ENCODE measurements at places on chromosomes 7 and 10.

DNA sequence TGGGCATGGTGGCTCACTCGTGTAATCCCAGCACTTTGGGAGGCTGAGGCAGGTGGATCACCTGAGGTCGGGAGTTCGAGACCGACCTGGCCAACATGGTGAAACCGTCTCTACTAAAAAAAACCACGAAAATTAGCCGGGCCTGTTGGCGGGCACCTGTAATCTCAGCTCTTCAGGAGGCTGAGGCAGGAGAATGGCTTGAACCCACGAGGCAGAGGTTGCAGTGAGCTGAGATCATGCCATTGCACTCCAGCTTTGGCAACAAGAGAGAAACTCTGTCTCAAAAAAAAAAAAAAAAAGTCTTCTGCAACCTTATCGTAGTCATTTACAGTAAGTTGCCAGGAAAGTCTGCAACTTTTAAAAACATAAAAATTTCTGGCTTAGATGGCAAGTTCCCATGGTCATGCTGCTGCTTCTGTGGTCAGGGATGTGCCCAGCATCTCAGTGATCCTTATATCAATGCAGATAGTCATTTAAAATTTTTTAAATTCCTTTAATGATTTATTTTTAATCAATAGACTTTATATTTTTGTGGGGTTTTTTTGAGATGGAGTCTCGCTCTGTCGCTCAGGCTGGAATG is 15.6 kb downstream of the SUFU start:
- no peak for DNase-seq

DNA sequence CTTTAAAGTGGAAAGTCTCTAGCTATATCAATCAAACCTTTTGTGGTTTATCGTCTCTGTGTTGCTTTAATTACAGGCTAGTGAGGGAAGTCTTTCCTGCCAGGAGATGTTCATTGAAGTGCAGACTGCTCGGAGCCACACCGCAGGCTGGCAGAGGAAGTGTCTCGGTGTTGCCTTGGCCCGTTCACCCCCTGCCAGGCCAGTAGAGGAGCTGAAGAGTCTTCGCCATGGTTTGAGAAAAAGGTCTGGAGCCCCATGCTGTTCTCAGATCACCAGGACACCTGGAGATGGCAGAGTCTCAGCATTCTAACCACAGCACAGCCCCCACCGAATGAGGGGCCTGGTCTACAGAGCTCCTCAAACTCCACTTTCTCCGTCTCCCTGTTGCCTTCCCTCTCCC is 275.9 kb upstream of the PLPP4 start:
- DNase-seq: no peak

DNA sequence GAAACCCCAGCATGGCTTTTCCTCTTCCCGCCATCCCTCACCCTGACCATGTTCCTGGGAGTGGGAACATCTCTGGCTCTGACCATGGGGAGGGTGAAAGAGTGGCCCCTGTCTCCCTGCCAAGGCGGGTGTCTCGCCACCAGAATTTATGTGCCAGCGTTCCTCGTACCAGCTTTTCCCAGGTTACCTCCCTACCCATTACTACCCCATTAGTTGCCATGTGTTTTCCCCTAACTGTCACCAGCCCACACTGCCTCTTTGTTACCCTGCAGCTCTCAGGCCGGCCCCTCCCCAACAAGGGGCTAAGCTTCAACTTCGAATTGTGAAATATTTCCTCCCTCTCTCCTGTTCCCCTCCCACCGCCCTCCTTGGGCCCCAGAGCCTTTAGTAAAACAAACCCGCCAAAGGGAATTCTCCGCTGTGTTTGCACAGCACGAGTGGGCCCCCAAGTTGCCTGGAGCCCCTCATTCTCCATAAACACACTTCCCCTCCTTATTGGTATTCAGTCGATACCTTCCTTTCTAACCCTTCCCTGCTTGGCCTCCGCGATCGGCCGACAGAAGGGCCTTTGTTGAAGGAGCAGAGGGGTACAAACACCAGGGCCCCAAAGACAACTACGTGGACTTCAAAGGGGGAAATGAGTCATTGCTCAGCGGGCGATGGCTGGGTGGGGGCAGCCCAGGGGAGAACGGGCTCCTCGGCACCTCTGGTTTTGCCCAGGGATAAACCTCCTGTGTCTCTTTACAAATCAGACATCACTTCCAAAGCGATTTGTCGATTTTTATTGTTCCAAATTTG is 45.5 kb downstream of the SLIT1 start:
- no peak for DNase-seq

- no peak for DNase-seq
These were observed 63.5 kb upstream of the ZMIZ1 start for GRCh38 chr10:79005126-79005810.

GRCh38 chr10:48555310-48556042 is 49.4 kb downstream of the ARHGAP22 start:
- no peak for DNase-seq

DNA sequence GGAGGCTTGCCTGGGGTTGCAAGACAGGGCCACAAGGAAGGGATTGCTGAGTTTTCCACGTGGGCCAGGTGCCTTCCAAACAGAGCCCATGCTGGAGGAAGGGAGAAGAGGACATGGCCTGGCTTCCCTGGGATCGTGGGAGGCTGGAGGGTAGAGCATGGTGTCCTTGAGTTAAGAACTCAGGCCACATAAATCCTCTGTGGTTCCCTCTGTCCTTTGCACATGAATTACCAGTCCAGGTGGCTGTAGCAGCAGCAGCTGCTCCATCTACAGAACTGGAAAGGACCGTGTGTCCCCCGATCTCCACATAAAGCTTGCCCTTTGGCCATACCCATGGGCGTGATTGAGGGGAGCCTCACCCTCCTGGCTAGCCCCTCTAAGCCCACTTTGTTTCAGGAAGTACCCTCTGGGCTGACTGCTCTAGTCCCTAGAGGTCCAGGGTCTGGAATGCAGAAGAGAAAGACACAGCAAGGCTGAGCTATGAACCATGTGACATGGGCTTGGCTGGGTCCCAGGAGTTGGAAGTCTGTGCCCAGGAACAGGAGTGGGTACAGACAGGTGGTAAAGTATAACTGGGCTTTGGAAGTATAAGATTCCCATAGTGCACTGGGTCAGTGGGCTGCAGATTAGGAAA is 84.9 kb downstream of the C10orf105 start:
- peak; percentile 68 for DNase-seq

GRCh38 chr10:75191821-75192568 is 18.6 kb upstream of the VDAC2 start:
- DNase-seq: peak; percentile 52

DNA sequence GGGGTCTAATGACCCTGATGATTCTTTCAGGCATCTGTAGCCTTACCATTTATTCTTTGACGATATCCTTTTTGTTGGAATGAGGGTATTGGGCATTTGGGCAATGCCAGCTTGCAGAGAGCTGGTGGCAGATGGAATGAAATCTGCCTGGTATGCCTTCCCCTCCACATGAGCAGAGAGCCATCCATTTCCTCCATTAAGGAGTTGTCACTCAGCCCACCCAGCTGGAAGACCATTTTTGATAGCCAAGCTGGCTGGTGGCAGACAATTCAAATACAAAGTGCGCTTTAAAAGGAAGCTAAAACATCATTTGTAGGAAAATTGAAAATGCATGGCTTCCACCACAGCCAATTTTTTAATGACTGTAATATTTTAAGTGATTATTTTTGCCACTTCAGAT is 240.1 kb upstream of the SLC26A5 start:
- no peak for DNase-seq

- no peak for DNase-seq
These were observed 149.7 kb downstream of the PAXIP1 start for GRCh38 chr7:154853063-154853726.

DNA sequence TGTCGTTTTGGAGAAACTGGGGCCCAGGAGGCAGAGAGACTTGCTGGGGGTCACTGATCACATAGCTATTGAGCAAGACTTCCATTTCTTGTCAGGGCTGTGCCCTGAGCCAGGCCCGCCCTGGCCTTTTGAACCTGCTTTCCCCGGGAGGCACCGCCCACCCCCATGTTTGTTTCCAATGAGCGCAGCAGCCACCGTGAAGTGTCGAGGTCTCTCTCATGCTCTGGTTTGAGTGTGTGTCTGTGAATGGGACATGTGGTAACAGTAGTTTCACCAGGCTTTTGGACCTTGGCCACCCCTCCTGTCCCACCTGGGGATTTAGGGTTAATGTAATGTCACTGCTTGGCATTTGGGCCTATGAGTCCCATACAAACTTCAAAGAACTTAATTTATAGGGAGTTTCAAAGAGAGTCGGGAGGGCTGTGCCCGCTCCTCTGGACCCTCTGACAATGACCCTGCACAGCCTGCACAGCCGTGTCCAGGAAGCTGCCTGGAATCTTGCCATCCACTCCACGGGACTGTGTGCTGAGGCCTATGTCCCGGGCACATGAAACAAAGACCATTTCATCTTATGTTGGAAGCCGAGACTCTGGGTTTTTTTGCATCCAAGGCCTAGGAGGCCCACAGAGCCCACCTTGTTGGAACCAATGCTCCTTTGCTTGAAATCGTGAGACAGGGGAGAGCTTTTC is 6.3 kb downstream of the PRF1 start:
- DNase-seq: no peak

DNA sequence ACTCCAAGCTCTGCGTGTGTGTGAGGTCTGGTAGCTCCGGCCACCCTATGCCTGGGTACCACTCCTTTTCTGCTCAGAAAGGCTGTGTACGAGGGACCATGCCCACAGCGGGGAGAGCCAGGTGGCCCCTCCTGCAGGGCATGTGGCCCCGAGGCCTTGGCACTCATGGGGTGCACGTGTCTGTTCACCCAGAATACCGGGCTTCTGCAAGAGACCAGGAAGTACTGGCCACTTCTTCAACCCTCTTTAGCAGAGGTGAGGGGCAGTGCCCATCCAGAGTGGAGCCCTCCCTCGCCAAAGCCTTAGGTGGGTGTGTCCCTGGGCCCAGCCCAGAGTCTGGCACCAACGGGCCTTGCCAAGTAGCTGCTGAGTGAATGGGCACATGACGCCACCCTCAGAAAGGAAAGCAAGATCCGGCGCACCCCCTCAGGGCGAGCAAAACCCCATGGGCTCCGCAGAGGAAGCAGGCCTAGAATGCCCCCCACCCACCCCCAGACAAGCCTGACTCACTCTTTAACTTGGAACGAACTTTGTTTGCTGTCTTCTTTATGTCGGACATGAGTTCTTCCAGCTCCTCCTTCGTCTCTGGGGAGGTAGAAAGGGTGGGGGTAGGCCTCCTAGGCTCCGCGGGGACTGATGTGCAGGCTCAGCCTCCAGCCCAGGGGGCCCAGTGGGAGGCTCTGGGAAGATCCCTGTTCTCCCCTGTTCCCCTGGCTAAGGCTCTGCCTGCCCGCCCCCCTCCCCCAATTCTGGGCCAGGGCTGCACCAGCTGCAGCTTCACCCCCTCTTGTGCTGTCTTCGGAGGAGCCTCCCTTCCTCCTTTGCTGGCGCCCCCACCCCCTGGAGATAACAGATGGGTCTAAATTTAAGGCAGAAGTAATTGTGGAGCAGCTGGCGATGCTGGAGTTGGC is 14.6 kb downstream of the STX1A start:
- no peak for DNase-seq

DNA sequence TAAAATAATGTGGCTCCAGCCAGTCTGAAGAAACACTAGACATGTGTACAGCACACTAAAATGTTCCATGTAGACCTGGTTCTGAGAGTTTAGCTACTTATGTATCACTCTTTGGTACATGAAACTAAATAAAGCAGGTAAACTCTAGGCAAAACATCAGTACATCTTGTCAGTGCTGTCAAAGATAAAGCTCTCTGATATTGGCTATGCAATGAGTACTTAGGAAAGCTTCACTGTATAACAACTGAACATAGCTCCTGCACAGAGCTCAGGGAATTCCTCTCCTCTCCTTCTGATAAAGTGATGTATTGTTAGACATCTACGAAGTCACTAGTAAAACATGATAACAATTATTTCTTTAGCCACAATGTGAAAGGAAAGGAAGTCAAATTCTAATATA is 3.5 kb downstream of the LRRN3 start:
- no peak for DNase-seq

DNA sequence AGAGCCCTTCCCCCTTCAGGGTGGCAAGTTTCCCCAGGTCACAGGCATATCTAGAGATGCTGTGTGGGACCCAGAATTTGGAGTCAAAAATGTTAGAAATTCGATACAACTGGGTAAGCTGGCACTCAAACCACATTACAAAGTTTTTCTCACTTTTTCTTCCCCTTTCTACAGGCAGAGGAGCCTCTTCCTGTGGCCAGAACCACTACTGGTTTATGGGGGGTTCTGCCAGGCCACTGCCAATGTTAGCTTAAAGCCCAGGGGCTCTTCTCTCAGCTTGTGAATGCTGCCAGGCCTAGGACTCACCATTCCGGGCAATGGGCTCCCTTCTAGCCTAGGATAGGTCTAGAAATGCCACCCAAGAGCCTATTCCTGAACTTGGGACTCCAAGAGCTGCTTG is 617.9 kb upstream of the PHF14 start:
- no peak for DNase-seq

DNA sequence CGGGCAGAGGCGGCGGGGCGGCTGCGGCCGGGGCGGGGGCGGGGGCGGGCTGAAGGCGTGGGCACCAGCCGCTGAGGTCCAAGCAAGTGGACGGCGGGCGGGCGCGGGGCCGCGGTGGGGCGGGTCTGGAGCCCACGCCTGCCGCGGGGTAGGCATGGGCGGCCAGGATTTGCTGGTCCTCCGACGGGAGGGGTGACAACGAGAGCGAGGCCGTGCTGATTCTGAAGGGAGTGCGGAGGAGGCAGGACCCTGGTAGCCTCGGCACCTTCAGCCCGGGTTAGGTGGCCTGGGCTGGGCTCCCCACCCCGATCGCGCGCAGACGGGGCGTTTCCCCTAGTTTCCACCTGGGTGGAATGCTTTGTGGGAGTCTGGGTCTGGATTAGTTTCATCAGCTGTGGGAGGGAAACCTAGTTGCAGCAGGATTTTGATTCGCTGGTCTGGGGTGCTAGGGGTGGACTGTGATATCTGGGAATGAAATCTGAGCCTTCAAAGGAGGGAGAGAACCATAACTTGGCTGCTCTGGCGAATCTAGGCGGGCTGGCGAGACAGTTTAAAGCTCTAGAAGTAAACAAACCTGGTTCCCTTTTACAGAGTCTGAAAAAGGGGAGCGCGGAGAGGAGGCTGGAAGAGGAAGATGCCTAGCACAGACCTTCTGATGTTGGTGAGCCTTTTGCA is 609 bp downstream of the SGPL1 start:
- DNase-seq: peak; percentile 64

GRCh38 chr7:104784686-104785085 is 229.3 kb upstream of the KMT2E start:
- DNase-seq: no peak

GRCh38 chr10:65342245-65342644 is 1583.6 kb upstream of the LRRTM3 start:
- DNase-seq: no peak

DNA sequence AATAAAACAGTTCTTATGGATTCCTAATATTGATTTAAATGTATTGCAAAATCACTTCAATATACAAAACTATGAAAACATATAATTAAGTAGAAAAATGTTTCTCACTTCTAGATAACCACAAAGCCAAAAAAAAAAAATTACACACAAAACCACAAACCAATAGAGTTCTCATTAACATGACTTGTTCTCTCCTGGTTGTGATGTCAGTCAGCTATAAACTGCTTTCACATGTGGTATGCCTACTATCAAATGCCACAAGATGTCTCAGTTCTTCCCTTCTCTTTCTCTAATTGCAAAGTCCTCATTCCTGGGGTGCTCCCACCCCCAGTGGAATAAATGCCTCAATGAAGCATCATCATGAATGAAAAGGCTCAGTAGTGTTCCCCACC is 16.6 kb downstream of the GNAI1 start:
- DNase-seq: no peak

- DNase-seq: no peak
These were observed 637.0 kb downstream of the ZNF716 start for GRCh38 chr7:58086871-58087535.

Measured in left ventricle myocardium inferior (tissue), 1 donor.